Activated T-cell treated with anti-CD3 and anti-CD28 coated beads for 4 hours (primary cell): ENCODE measurements at places on chromosomes 2 and 18.

DNA sequence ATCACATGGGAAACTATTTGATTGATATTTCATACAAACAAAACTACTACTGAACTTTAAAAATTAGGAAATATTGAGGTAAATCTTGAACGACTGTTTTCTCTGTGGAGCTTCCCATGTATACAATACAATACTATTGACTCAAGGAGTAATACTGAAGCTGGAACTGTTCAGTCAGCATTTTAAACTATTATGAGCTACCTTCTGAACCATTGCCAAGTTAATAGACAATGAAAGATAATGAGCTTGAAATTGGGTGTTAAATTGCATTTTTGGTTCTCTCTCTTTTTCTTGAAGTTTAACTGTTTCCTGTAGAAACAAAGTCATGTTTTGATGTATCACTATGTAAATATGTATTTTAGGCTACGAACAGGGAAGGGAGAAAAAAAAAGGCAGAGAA is 569.2 kb downstream of the ZEB2 start:
- DNase-seq = no peak

DNA sequence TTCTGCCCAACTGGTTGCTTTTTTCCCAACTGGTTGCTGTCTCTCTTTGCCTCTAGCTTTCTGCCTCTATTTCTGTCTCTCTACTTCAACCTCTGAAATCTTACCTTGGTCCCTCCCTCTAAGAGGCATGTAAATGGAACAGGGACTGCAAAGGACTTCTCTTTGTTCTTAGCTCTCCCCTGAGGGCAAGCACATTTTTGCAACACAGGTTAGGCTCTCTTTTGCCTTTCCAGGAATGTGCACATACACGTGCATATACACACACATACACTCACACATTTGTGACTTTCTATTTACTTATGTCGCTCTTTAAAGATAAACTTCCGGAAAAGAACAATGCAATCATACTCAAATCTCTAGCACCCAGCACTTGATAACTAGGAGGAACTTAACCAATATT is 262.6 kb upstream of the DDX18 start:
- DNase-seq = no peak

DNA sequence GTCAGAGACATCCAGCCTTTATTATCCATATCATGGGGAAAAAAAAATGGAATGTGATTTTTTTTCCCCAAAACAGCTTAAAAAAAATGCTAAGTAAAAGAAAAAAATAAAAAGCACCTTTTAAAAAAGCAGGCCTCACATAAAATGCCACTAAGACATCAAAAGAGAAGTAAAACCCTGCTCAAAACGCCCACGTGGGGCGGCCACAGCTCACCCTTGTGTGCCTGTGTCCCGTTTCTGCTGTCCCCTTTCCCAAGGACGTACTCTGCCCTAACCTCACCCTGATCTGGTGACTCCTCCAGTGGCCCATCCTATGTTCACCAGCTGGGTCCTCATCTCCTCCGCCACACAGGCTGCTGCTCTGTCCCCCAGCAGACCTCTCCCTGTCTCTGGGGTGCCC is 125.4 kb downstream of the NEDD4L start:
- DNase-seq = no peak

- DNase-seq = no peak
These were observed 20.4 kb downstream of the MROH2A start for GRCh38 chr2:233798335-233799086.
